ENCODE measurements at places on chromosomes 2 and 18. TPM values are rescaled to one million over a fixed set of nuclear protein-coding genes. Genes with fewer than 3 reads are reported as not detected.

DNA sequence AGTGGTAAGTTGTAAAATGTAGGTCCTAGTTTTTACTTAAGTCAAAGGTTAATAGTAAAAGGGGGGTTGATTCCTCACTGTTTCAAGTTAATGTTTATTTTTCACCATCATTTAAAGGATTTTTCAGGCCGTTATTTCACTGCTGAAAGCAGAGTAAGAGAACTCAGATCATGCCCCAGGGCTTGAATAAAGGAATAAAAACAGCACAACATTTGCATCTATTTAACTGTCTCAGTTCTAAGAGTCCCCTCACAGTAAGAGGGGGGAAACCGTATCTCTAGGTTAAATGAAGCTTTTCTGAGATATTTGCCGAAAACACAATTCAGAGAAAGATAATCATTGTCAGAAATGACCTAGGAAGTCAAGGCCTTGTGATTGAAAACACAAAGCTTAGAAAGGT lies 138.2 kb upstream of the KCTD1 start:
- DNase-seq: no peak
- no peaks in the 10 kb centered on the region for H3K4me1 ChIP-seq
- no peak overlapping the region for H3K27ac ChIP-seq
- no peaks in the 10 kb centered on the region for H3K36me3 ChIP-seq
- no peak overlapping the region for H3K4me3 ChIP-seq
- peaks cover 6% of the 10 kb centered on the region for H3K27me3 ChIP-seq

DNA sequence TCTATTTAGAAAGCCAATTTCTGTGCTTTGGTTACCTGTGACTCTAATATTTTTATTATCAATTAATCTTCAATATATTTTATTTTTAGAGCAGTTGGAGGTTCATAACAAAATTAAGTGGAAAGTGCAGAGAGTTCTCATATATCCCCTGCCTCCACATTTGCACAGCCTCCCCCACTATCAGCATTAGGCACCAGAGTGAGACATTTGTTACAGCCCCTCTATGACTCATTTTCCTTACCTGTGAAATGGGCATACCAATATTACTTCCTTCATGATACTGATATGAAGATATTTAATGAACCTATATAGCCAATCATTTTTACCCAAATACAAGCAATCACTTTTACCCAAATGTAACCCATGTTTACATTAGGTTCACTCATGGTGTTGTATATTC lies 34.0 kb upstream of the CYTIP start:
- H3K27me3 ChIP-seq: no peaks in the 10 kb centered on the region
- H3K4me1 ChIP-seq: no peaks in the 10 kb centered on the region
- H3K36me3 ChIP-seq: no peaks in the 10 kb centered on the region
- no peak for DNase-seq

- no peaks in the 10 kb centered on the region for H3K27me3 ChIP-seq
- H3K27ac ChIP-seq: no peak overlapping the region
- peaks cover 3% of the 10 kb centered on the region for H3K36me3 ChIP-seq
- no peak for DNase-seq
- no peak overlapping the region for H3K4me3 ChIP-seq
Observed at GRCh38 chr2:234488913-234489451, 7.9 kb downstream of the ARL4C start.

The CYP26B1 gene
- not detected for total RNA-seq

DNA sequence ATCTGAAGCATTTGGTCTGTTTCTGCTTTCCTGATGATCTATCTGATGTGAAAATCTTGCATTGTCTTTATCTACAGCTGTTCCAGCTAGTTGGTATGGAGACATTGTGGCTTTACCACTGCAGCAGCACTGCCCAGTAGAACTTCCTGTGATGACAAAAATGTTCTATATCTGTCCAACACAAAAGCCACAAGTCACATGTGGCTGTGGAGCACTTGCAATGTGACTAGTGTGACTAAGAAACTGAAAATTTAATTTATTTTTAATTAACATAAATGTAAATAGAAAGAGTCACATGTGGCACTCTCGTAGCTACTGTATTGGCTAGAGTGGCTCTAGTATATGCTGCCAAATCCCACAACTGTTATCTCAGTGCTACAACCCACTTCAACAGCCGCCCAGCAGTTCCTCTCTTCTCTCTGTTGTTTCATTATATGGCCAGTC lies 425.7 kb downstream of the SETBP1 start:
- DNase-seq: peak; percentile 9
- H3K4me3 ChIP-seq: no peak overlapping the region
- no peak overlapping the region for H3K27ac ChIP-seq
- H3K36me3 ChIP-seq: no peaks in the 10 kb centered on the region

The CNDP1 gene
- not detected for total RNA-seq

DNA sequence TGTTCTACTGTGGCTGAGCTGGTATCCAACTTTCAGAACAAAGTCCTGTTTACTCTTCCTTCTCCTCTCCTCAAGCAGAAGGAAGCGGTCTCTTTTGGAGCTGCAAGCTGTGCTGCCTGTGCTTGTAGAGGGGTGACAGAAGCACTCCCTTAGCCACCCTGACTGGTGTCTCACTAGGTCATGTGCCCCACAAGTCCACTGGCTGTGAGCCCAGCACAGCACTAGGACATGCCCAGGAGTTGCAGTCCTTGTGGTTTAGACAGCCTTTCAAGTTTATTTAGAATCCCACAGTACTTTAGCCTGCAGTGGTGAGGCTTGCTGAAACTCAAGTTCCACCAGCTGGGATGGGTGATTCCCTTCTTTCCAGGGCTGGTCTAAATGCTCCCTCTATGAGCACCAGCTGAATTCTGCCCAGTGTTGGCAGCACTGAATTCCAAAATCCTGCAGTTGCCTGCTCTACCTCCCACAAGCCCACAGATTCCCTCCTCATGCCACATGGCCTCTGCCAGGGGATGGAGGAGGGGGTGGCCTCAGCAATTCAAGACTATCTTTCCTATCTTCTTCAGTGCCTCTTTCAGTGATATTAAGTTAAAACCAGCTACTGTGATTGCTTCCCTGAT lies 61.2 kb downstream of the CCDC85A start:
- no peak overlapping the region for H3K27ac ChIP-seq
- no peak for DNase-seq
- peaks cover 7% of the 10 kb centered on the region for H3K27me3 ChIP-seq
- H3K4me3 ChIP-seq: no peak overlapping the region
- H3K36me3 ChIP-seq: no peaks in the 10 kb centered on the region
- no peaks in the 10 kb centered on the region for H3K4me1 ChIP-seq

The SFT2D3 gene
- total RNA-seq: 11.4 TPM

GRCh38 chr2:235271936-235272335 lies 221.9 kb upstream of the AGAP1 start:
- H3K27me3 ChIP-seq: no peaks in the 10 kb centered on the region
- no peak overlapping the region for H3K4me3 ChIP-seq
- H3K36me3 ChIP-seq: no peaks in the 10 kb centered on the region
- DNase-seq: no peak
- H3K4me1 ChIP-seq: peaks cover 57% of the 10 kb centered on the region

The TUBA3E gene
- total RNA-seq: not detected

- H3K4me3 ChIP-seq: no peak overlapping the region
- H3K36me3 ChIP-seq: no peaks in the 10 kb centered on the region
- no peak for DNase-seq
- no peaks in the 10 kb centered on the region for H3K27me3 ChIP-seq
- no peak overlapping the region for H3K27ac ChIP-seq
Observed at GRCh38 chr2:166653185-166653813, 159.2 kb upstream of the SCN7A start.

The LTBP1 gene
- 8.7 TPM for total RNA-seq

The FBLN7 gene
- not detected for total RNA-seq

DNA sequence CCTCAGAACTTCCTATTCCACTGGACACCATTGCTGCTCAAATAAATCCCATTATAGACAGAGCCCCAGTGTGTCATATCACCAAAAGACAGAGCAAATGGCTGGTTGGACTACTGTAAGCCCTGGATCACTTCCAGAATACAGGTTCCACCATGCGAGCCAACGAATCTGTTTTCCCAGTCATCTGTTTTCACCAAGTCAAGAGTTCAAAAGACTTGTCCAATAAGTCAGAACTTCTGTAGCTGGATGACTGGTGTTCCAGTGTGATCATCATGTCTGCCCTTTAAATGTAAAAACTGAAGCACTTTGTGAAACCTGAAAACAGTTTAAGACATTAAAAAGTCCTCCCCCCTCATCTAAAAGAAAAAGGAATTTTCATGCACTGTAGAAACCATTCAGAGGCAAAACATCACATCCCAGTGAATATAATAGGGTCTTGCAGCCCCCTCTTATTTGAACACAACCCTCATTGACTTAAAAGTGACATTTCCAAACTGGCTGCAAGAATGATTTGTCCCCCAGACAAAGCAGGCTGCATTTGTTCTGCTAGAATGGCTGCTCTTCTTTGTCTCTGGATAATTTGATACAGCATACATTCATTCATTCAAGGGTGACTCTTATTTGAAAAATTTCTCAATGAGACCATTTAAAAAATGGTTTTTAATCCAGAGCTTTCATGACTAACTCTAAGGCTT lies 64.6 kb upstream of the TANC1 start:
- peaks cover 20% of the 10 kb centered on the region for H3K4me1 ChIP-seq
- no peak overlapping the region for H3K4me3 ChIP-seq

The PRSS56 gene
- not detected for total RNA-seq

GRCh38 chr2:238431-238830 lies 25.4 kb downstream of the SH3YL1 start:
- DNase-seq: no peak
- no peak overlapping the region for H3K4me3 ChIP-seq
- H3K27ac ChIP-seq: no peak overlapping the region

- H3K36me3 ChIP-seq: no peaks in the 10 kb centered on the region
- no peak overlapping the region for H3K27ac ChIP-seq
- no peak overlapping the region for H3K4me3 ChIP-seq
- 0 out of 2 replicates have a peak, but pooled peaks cover 3% of the 10 kb centered on the region for H3K27me3 ChIP-seq
- no peak for DNase-seq
Observed at GRCh38 chr2:68391869-68392268, 26.8 kb downstream of the PLEK start.

GRCh38 chr2:42250925-42251324 lies 81.8 kb downstream of the EML4 start:
- H3K4me1 ChIP-seq: no peaks in the 10 kb centered on the region
- H3K36me3 ChIP-seq: peaks cover 29% of the 10 kb centered on the region
- DNase-seq: no peak
- H3K4me3 ChIP-seq: no peak overlapping the region
- H3K27ac ChIP-seq: no peak overlapping the region
- no peaks in the 10 kb centered on the region for H3K27me3 ChIP-seq

The TNFRSF11A gene
- not detected for total RNA-seq

- H3K4me1 ChIP-seq: no peaks in the 10 kb centered on the region
- no peaks in the 10 kb centered on the region for H3K36me3 ChIP-seq
- H3K4me3 ChIP-seq: no peak overlapping the region
- H3K27ac ChIP-seq: no peak overlapping the region
- no peaks in the 10 kb centered on the region for H3K27me3 ChIP-seq
Observed at GRCh38 chr2:236558036-236558435, 11.6 kb upstream of the ACKR3 start.

The REG1A gene
- not detected for total RNA-seq

The TUBB8B gene
- total RNA-seq: 3.9 TPM

The CIAO1 gene
- 86.9 TPM for total RNA-seq

The CXCR4 gene
- total RNA-seq: 0.22 TPM

The POTEF gene
- total RNA-seq: not detected

DNA sequence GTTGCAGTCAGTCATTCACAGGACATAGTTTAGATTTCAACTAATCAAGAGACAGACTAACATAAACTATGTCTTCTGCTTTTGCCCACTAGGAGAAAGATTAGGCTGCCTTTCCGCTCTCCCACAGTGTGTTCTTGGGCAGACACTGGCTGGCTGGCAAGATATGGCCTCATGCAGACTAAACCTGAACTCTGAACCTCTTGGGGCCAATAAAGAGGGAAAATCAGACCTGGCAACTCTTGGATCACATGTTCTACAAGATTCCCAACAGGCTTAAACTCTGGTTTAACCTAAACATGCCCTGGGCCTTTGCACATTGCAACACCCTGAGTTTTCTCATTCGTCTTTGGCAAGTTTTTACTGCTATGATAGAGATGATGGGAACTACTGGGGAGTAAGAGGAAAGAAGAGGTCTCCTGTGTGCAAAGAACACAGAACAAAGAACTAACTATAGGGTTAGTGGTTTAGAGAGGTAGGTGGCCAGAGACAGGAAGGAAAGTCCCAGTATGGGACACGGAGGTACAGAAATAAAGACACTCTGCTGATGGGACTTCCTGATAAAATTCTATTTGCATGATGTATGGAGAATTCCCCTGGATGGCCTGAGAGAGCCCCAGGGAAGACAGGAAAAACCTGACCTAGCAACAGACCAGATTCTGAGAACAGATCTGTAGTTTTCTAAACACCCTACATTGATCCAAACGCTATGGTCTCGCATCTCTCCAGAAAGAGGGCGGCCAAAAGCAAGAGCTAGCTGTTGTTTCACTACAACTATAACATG lies 2.0 kb upstream of the ATRAID start:
- no peaks in the 10 kb centered on the region for H3K27me3 ChIP-seq
- no peak overlapping the region for H3K27ac ChIP-seq
- DNase-seq: no peak

- no peaks in the 10 kb centered on the region for H3K36me3 ChIP-seq
- no peaks in the 10 kb centered on the region for H3K4me1 ChIP-seq
- no peak overlapping the region for H3K4me3 ChIP-seq
- H3K27me3 ChIP-seq: no peaks in the 10 kb centered on the region
Observed at GRCh38 chr2:96769814-96770213, 9.1 kb downstream of the CNNM4 start.

DNA sequence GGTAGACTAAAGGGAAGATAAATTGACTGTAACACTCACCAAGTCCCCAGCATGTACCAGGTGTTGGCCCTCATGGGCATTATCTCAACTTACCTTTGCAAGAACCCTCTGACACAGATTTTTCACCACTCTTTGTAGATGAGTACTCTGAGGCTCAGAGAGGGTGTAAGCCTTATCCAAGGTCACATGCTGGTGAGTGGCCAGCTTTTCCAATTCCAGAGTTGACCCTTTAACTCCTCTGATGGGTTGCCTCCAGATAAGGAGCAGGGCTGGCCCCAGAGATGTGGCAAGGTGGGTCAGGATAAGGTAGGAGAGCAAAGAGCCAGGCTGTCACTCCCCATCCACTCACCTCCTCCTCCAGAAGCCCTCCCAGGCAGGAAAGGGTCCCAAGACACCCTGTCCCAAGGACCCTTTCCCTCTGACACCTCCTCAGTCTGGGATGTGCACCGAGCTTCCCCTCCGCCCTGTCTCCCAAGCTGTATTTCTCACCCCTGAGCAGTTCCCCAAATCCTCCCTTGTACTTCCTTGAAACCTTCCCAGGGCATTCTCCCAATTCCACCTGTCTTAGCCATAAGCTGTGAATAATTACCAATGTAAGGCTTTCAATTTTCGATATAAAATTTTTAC lies 165.9 kb downstream of the ZFP36L2 start:
- H3K27me3 ChIP-seq: no peaks in the 10 kb centered on the region
- H3K4me1 ChIP-seq: peaks cover 10% of the 10 kb centered on the region
- H3K4me3 ChIP-seq: no peak overlapping the region
- no peak for DNase-seq
- no peak overlapping the region for H3K27ac ChIP-seq

- no peaks in the 10 kb centered on the region for H3K4me1 ChIP-seq
- no peak overlapping the region for H3K4me3 ChIP-seq
- no peaks in the 10 kb centered on the region for H3K36me3 ChIP-seq
Observed at GRCh38 chr18:78730546-78730945, 249.1 kb upstream of the SALL3 start.

Data from SJSA1 (cell line).